GM13976 (cell line): ENCODE measurements at places on chromosomes 3 and 15.

GRCh38 chr3:6039971-6040370 is 820.9 kb upstream of the GRM7 start:
- no peak for DNase-seq

DNA sequence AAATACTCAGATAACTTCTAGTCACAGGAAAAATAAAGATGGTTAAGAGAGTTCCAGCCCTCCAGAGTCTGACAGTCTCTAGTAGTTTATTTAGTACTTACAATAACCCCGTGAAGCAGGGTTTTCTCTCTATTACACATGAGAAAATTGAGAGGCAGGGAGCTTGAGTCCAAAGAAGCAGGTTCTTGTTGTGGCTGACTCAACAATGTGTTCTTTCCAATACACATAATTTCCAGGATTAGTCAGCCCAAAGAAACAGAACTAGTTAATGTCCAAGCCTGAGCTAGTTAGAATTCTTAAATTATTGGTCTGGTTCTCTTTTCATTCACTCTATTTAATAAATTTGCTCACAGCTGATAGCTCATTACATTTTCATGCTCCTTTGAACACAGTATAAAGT is 49.9 kb downstream of the ALDH1A2 start:
- no peak for DNase-seq

DNA sequence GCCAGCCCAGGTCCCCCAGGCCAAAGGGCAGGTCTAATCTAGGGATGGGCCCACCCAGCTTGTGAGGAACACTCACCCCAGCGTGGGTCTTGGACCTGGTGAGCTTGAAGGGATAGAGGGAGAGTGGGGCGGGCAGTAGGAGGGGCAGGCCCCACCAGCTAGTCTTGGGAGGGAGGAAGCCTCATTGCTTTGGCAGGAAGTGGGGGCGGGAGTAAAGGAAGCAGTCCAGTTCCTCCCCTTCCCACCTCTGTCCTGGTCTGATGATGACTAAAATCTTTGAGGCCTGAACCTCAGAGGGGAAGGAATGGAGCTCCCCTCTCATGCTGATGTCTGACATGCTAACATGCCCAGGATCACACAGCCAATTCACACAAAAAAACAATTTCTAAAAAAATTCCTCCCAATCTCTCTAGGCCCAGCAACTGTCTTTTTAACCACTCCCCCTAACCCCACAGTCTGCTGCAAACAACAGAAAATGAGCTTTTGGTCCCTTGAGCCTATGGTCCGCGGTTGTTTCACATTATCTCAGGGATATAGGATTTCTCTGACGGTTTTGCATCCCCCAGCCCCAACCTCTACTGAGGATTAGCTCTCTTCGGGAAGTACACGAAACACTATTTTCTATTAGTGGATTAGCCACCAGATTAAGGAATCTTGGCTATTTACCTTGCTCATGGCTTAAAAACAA is 30.7 kb upstream of the DUSP7 start:
- DNase-seq: peak; percentile 58

GRCh38 chr3:114168150-114168549 is 10.7 kb downstream of the DRD3 start:
- DNase-seq: no peak

- DNase-seq: no peak
These were observed 17.5 kb upstream of the RAD18 start for GRCh38 chr3:8980756-8981257.
